B cell (primary cell): ENCODE measurements at places on chromosomes 7 and 10. TPM values are rescaled to one million over a fixed set of nuclear protein-coding genes. Genes with fewer than 3 reads are reported as not detected.
A peak's percentile ranks its signal among the peaks of the same experiment; 100 is the strongest.

KLF14 gene
- 0.19 and 0.27 TPM in 2 replicates for total RNA-seq

DNAJC30 gene
- total RNA-seq = 15.5 and 17.5 TPM in 2 replicates

GRCh38 chr10:2150288-2150687 is 413.0 kb upstream of the ADARB2 start:
- DNase-seq = no peak

DNA sequence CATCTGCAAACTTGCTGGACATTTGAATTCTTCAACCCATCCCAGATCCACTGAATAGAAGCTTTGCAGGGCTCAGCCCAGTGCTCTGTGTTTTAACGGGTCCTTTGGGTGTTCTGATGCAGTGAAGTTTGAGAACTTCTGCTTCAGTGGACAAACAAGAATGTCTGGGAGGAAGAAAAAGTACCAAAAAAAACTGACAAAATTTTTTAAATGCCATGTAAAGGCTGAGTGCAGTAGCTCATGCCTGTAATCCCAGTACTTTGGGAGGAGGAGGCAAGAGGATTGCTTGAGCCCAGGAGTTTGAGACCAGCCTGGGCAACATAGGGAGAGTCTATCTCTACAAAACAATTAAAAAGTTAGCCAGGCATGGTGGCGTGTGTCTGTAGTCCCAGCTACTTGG is 51.8 kb upstream of the FRMD4A start:
- no peak for DNase-seq

EGFR gene
- total RNA-seq = not detected in 2 replicates

GRCh38 chr7:49228426-49229098 is 304.2 kb downstream of the CDC14C start:
- DNase-seq = no peak

DNA sequence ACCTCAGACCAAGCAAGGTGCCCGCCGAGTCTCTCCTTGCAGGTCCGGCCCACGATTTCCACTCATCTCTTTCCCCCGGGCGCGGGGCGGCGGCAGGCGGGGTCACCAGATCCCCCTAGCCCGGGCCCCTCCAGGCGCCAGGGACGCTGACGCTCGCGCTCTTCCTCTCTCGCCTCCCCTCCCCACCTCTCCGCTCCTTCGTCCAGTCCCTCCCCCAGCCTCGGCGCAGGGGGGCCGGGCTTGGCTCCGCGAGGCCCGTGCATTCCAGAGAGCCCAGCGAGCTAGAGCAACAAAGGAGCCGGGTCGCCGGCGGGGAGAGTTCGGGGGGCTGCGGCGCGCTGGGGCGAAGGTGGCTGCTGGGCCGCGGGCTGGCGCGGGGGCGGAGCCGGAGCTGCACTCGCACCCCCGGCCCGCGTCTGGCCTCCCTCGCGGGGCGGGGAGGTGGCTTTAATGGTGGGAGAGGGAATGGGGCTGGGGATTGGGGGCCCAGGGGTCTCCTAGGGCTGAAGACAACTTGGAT is at the start of gene SMO:
TSS of gene SMO (plus strand) at position 262 of the 520 bp plus-strand sequence. CDS start 519 bp downstream, outside the sequence.
- peak; percentile 46 for DNase-seq

GRCh38 chr10:78545756-78546155 is 512.1 kb downstream of the RPS24 start:
- DNase-seq = no peak

GRCh38 chr7:74101061-74101681 is 17.6 kb downstream of the LIMK1 start:
- peak; percentile 93 for DNase-seq

RELN gene
- total RNA-seq = not detected in 2 replicates

EPO gene
- not detected in 2 replicates for total RNA-seq

GRCh38 chr10:124671486-124672075 is 72.6 kb downstream of the FAM53B start:
- DNase-seq = no peak

DNA sequence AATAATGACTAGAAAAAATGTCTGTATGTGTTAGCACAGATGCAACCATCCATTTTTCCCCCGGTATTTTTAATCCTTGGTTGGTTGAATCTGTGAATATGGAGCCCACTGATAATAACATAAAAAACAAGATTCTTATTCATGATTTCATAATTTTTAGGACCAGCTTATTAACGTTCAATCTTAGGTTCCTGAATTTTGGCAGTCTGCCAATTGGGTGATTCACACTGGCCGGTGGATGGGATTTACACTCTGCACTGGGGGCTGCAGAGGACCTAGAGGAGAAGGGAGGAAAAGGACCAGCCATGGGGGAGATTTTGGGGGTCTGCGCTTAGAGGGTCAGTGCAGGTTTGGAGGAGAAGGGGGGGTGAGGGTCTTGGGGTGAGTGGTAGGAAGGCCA is 327.9 kb downstream of the ACTR3B start:
- DNase-seq = no peak

EIF5AL1 gene
- 0.56 and 0.76 TPM in 2 replicates for total RNA-seq

NEBL gene
- not detected in 2 replicates for total RNA-seq

ARHGEF35 gene
- total RNA-seq = 2.1 and 4.2 TPM in 2 replicates

- no peak for DNase-seq
These were observed 223.7 kb upstream of the HABP2 start for GRCh38 chr10:113329121-113329596.

DENND2A gene
- total RNA-seq = not detected in 2 replicates

- no peak for DNase-seq
These were observed 184.2 kb downstream of the EMX2 start for GRCh38 chr10:117726596-117727295.

DNA sequence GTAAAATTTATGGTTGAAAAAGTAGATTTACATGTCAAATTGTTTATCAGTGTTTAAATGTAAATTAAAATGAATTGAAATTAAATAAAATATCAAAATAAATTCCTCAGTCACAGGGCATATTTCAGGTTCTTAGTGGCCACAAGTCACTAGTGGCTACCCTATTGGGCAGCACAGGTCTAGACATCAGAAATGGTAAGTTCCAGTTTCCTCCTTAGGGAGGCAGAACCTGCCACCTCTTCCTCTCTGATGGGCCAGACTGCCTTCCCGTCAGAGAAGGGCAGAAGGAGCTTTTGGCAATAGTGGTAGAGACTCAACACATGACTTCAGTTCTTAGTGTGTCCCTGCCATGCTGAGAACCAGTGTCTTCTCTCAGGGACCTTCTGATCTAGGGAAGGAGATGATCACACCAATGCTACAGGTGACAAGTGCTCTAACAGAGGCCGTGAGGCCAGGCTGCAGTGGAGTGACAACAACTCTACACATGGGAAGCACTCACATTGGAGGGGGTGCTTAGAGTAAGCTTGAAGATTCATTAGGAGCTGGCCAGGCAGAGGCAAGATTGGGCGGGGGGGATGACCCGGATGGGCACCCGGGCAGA is 14.4 kb upstream of the PCBD1 start:
- DNase-seq = no peak

DNA sequence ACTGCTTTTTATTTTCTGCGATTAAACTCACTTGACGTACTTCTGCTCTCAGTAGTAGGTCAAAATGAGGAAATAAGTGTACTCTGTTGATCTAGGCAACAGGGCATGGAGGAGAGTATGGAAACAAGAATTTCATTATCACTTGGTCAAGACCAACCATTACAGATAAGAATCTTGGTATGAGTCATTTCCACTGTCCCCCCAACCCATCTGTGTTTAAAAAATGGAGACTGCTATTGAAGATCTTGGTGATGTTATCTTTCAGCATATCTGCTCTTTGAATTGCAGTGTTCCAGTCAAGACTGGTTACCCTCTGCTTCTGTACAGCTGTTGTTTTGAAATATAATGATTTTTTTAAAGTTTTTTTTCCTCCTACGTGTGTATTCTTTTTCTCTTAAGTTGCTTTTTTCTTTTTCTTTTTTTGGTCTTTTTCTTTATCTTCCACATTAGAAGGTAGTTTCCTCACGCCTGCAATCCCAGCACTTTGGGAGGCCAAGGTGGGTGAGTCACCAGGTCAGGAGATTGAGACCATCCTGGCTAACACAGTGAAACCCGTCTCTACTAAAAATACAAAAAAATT is 11.7 kb downstream of the STAM start:
- peak; percentile 49 for DNase-seq

LIPM gene
- total RNA-seq = not detected in 2 replicates

CAMK1D gene
- 69.7 and 77.3 TPM in 2 replicates for total RNA-seq
